Fibroblast of skin of left biceps (primary cell): ENCODE measurements at places on chromosomes 2 and 18.
A peak's percentile ranks its signal among the peaks of the same experiment; 100 is the strongest.

DNA sequence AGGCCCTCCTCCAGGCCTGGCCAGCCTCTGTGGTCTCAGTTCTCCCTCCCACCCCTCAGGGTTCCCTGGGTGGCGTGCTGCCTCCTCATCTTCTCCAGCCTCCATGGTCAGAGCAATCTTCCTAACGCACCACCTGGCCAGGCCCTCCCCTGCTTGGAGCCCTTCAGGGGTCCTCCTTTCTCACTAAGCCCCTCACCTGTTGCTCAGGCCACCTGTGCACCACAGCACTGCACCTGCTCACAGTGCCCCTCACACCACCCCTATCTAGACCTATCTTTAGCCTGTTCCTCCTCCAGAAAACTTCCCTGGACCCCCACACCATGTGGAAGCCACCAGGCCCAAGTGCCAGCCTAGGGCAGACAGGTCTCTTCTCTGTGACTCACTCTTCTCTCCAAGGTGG, 267.1 kb downstream of the ATAD2B start:
- no peak for DNase-seq

- no peak for DNase-seq
Measured at GRCh38 chr2:138244501-138244925, 257.1 kb upstream of the SPOPL start.

GRCh38 chr2:81734981-81735380, 1430.4 kb upstream of the LRRTM1 start:
- DNase-seq: no peak

- DNase-seq: no peak
Measured at GRCh38 chr2:242065426-242065825, 195.9 kb downstream of the RTP5 start.

GRCh38 chr18:36543030-36543429, 245.5 kb downstream of the FHOD3 start:
- no peak for DNase-seq

- DNase-seq: peak; percentile 58
Measured at GRCh38 chr2:17543848-17544247, 3.4 kb downstream of the VSNL1 start.

DNA sequence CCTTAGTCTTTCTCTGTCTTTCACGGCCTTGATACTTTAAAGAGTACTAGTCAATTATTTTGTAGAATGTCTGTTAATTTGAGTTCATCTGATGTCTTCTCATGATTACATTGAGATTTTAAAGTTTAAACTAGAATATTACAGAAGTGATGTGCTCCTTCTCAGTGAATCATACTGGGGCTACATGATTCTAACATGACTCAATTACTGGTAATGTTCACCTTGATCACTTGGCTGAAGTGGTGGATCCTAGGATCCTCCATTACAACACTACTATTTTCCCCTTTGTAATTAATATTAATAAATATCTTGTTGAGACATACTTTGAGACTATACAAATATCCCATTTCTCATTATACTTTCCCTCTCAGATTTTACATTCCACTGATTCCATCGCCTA, 148.5 kb downstream of the CAMKMT start:
- no peak for DNase-seq

DNA sequence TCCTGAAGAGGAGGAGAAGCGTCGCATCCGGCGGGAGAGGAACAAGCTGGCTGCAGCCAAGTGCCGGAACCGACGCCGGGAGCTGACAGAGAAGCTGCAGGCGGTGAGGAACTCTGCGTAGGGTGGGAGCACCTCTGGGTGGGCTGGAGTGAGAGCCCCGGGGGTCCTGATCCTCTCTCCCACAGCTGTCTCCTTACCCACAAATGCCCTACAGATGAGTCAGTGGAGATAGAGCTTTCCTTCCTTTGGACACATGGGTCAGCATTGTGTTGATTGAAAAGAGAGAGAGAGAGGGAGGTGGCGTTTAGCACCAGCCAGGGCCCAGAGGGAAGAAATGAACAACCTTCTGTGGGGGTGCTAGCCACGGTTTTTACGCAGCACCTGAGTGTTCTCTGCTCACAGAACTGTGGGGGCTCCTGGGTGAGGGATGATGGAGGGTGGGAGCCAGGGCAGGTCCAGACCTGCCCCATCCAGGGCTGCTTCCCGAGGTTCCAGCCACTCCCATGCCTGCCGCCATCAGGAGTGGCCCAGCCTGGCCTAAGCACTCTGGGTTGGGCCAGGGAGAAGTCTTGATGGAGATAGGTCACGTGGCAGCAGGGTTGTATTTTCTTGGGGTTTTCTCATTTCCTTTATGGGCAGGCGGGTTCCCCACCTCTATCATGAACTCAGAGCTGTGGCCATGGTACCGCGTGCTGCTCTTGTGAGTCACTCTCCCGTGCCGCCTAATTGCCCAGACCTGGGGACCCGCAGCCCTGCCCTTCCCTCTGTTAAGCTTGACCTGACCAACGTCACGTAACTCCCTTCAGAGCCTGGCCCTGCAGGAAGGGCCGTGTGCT, 16.3 kb downstream of the FOSL2 start:
- DNase-seq: no peak

- peak; percentile 85 for DNase-seq
Measured at GRCh38 chr2:200172944-200173581, 133.4 kb upstream of the SPATS2L start.

GRCh38 chr2:127404466-127405254, 13.6 kb upstream of the PROC start:
- no peak for DNase-seq

DNA sequence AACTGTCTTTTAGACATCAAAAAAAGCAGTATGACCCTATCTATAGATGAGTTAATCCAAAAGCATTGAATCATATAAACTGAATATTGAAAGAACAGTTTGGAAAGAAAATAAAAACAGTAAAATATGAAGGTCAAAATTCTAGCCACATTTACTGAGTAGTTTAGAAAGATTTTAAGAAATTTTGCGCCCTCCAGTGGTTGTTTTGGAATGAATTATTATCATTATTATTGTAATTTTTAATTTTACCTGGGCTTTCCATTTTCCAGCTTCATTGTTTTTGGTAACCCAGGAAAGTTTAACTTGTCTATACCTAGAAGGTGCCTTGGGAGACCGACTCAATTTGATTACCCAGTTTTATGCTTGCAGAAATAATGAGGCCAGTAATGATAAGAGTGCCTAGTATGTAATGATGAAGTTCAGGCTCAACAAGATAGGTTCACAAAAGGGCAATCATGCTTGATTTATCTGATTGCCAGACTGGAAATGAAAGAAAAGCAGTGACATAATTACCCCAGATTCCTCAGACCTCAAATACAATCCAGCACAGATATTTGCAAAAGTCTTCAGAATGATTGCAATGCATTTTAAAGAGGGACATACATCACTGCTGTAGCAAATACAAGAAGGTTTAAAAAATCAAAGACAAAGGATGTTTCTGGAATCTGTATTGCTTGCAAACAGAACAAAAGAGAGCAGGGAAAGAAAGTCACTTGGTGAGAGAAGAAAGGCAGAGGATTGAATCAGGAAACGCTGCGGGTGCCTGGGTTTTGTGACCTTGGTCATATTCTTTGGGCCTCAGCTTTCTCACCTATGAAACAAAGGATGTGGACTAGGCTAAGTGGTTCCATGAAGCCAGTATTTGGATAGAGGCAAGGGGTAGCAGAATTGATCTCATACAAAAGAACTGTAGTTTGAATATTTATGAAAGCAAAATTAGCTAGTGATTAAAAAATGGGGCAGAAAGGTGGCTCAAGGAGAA, 153.8 kb downstream of the MAP2 start:
- no peak for DNase-seq

- DNase-seq: no peak
Measured at GRCh38 chr2:40394597-40394996, 57.3 kb downstream of the SLC8A1 start.

GRCh38 chr2:112454586-112454985, 21.1 kb upstream of the RGPD8 start:
- no peak for DNase-seq

- DNase-seq: no peak
Measured at GRCh38 chr2:56229397-56230060, 45.7 kb downstream of the CCDC85A start.

DNA sequence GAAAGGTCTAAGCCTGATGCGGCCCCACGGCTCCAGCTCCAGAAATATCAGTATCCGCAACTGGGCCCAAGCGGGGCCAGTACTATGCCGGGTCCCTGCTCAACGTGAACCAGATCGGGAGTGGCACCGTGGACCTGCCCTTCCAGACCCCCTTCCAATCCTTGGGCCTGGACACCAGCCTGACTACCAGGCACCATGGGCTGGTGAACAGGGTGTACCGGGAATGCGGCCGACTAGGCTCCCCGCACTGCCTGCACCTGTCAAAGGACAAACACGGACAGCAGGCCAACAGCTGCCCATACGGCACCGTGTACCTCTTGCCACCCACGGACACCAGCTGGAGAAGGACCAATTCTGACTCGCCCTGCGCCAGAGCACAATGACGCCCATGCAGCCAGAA, 1196.9 kb upstream of the CHAC2 start:
- DNase-seq: no peak

DNA sequence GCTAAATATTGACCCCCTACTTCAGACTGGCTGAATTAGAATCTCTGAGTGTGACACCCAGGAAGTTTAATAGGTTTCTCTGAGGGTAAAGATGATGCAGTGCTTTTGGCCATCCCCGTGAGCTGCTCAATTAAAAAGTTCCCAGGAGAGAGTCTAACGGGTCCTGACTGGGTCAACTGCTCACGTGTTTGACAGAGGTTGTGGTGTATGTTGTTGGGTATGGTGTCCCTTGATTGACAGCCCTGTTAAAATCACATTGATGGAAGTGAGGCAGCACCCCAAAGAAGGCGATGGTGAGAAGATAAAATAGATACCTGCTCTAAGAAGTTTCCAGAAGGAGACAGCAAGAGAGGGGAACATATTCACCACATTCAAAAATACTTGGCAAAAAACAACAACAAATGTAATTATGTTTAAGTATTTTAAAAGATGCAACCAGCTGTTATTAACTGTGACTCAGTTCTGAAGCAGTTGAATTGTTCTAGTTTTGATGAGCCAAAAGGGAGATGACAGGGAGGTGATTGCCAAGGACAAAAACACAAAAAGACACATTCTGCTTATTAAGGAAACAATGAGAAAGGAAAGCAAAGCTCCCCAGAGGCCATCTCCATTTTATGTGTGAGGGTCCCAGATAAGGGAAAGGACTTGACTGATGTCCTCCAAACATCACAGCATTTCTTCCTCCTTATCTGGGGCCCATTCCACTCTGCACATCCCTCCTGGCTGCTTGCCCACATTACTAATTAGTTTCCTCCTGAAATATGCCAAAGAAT, 11.5 kb upstream of the GMCL1 start:
- DNase-seq: no peak

GRCh38 chr2:108825736-108826135, 39.2 kb downstream of the CCDC138 start:
- no peak for DNase-seq

- DNase-seq: peak; percentile 83
Measured at GRCh38 chr2:42314892-42315468, 46.0 kb downstream of the COX7A2L start.

GRCh38 chr2:62307469-62308389, 111.8 kb downstream of the B3GNT2 start:
- DNase-seq: no peak

DNA sequence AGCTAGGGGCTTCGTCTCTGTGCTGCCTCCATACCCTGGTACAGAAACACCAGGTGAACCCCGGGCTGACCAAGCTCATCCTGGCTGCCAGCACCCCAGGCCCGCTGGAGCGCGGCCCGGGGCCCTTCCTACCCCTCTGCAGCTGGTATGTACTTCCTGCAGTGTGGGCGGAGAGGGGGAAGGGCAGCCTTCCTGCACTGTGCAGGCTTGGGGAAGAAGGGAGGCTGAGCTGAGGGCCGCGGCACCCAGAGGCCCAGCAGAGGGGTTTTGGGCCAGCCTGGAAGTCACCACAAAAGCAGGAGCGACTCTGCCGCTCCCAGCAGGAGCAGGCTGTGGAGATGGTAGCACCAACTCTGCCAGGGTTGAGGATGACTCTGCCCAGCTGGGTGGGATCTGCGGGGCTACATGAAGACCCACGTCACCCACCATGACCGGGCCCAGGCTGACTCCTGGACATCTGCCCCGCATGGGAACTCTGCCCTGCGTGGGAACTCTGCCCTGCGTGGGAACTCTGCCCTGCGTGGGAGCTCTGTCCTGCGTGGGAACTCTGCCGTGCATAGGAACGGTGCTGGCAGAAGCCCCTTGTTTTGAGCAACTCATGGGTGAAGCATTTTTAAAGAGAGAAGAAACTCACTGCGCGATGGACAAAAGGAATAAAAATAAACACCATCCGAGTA, 273.3 kb downstream of the NDUFA10 start:
- DNase-seq: no peak

DNA sequence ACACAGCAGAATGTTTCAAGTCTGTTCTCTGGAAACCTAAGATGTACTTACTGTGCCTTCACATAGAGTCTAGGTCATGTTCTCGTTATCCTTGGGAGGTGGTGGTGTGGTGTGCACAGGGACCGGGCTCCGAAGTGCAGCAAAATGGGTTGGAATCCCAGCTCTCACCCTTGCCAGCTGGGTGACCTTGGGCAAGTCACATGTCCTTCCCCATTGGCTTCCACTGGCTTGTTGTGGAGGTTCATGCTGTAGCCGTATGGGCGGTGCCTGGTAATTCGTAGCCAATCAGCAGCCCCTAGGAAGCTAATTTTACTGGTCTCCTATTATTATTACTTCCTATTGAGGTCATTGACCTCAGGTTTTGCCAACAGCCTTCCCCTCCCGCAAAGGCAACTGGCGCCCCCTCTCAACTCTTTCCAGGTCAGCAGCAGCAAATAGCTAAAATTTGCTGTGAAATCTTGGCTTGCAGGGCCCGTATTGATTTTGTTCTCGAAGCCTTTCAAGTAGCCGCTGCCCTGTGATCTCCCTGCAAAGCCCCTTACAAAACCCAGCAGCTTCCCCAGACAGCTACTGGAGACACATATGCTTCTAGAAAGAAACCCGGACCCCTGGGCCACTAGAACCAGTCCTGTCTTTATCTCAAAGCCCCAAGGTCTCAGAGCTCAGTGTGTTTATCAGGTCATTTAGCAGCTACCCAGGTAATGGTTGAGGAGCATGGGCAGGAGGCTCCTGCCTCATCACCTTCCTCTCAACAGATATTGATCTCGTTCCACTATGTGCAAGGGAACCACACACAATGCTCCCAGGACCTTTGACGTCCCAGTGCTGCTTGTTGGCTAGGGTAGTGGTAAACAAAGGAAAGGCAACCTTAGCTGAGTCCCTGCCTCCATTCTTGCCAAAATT, 66.5 kb upstream of the SLC1A4 start:
- no peak for DNase-seq

- DNase-seq: no peak
Measured at GRCh38 chr2:1744446-1745170, at the start of gene PXDN. PXDN (minus strand) TSS chr2:1744515; CDS start chr2:1744455, 60 bp downstream.

DNA sequence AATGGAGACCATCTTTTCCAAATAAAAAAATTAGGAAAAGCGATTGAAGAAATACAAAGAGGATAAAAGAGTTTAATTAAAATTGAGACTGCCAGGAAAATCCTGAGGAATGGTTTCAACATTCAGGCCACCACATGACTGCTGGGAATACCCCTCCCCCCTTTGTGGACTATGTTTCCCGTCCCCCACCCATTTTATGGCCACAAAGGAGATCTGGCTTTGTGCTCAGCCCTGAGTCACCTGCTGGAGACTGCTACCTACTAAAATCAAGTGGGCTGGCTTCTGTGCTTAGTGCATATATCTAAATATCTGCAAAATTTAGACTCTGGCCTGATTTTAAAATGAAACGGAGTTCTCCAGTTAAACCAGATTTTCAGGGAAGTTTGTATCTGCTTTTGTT, 10.1 kb downstream of the RND3 start:
- DNase-seq: no peak

GRCh38 chr2:60957224-60957623, 60.3 kb upstream of the PEX13 start:
- no peak for DNase-seq

GRCh38 chr2:69914950-69915945, at the start of gene MXD1:
MXD1 (plus strand) TSS chr2:69915109; CDS start chr2:69915331, 222 bp downstream.
- DNase-seq: no peak
